ENCODE measurements at places on chromosomes 3 and 15.
A peak's percentile ranks its signal among the peaks of the same experiment; 100 is the strongest.

DNA sequence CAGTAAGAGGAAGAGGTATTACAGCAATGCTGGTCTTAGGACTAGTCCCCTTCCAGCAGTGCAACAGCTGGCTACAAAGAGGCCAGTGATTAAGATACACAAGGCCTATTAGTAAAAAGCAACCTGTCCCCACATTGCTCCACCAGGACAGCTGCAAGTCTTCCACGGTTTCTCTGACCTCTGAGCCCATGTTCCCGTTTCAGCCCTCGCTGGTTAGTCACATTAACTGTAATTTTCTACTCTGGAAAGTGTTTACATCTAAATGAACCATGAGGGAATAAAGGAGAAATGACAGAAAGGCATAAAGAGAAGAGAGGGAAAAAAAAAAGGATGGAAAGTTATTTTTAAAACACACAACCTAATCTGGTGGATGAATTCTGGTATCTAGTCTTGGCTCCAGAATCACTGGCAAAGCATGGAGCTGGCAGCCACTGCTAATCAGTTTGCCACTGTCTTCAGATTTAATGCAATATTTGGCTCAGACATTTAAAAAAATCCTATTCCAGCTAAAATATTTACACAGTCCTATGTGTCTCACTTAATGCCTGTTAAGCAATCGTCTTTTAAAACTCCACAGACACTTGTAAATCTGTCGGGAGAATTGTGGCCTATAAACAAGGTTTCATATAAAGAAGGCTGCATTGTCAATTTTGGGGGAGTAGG lies 154.9 kb downstream of the GREM1 start:
- DNase-seq: no peak

GRCh38 chr15:99427668-99428361 lies 138.0 kb upstream of the MEF2A start:
- DNase-seq: no peak

DNA sequence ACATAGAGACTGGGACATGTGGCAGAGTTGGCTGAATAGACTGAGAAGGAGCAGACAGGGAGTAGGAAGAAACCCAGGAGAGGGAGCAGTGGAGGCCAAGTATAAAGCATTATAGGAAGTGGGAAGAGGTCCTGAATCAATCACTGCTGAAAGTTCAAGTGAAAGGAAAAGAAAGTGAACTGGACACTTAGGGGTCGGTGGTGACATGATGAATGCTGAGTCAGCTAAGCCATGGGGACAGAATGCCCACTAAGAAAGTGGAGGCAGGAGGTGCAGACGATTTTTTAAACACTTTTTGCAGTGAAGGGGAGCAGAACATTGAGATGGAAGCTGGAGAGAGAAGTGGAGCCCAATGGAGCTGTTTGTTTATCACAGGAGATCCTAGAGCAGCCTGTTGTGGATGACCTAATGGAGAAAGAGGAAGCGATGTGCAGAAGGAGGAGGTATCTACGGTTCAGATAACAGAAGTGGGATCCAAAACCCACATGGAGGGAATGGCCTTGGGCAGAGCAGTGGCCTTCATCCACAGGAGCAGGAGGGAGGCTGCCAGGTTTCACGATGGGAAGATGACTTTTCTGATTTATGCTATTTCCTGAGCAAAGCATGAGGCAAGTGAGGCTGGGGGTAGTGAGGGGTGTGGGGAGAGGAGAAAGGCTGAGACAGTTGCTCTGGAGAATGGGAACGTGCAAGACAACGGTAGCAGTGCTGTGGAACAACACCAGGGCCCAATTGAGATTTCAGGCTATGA lies 208.2 kb downstream of the RPLP1 start:
- no peak for DNase-seq

GRCh38 chr3:72041076-72041475 lies 256.1 kb upstream of the PROK2 start:
- no peak for DNase-seq

- DNase-seq: no peak
These were observed 720.2 kb downstream of the MCTP2 start for GRCh38 chr15:94951538-94951937.

- DNase-seq: no peak
These were observed 116.4 kb upstream of the ROBO2 start for GRCh38 chr3:76923485-76923884.

GRCh38 chr3:169146179-169146665 lies 517.3 kb downstream of the MECOM start:
- no peak for DNase-seq

DNA sequence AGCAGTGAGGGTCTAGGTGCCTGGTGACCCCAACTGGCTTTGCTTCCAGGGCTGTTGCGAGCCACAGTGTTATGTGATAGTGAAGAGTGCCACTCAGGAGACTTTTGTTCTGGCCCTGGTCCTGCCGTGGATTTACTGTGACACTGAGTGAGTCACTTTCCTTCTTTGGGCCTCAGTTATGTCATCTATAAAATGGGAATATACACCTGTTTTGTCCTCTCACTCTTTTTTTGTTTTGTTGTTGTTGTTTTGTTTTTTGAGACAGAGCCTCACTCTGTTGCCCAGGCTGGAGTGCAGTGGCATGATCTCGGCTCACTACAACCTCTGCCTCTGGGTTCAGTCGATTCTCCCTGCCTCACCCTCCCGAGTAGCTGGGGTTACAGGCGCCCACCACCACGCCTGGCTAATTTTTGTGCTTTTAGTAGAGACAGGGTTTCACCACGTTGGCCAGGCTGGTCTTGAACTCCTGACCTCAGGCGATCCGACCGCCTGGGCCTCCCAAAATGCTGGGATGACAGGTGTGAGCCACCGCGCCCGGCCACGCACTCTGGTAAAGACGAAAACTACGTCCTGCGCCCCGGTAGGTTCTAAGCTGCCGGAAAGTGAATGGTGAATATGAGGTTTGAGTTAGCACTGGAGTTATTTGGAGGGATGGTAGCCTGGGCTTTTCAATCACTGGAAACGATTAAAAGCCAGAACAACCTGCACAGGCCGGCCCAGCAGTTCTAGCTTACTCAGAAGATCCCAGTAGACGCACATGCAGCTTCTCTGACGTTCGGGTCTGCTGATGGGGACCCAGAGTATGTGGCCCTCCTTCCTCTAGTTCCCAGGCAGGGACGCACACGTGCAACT lies 46.6 kb downstream of the BDH1 start:
- no peak for DNase-seq

GRCh38 chr3:53712817-53713388 lies 133.3 kb downstream of the CHDH start:
- DNase-seq: no peak

GRCh38 chr15:92061511-92062195 lies 208.1 kb downstream of the SLCO3A1 start:
- no peak for DNase-seq

- no peak for DNase-seq
These were observed 789.9 kb downstream of the IGSF11 start for GRCh38 chr3:118244761-118245160.

DNA sequence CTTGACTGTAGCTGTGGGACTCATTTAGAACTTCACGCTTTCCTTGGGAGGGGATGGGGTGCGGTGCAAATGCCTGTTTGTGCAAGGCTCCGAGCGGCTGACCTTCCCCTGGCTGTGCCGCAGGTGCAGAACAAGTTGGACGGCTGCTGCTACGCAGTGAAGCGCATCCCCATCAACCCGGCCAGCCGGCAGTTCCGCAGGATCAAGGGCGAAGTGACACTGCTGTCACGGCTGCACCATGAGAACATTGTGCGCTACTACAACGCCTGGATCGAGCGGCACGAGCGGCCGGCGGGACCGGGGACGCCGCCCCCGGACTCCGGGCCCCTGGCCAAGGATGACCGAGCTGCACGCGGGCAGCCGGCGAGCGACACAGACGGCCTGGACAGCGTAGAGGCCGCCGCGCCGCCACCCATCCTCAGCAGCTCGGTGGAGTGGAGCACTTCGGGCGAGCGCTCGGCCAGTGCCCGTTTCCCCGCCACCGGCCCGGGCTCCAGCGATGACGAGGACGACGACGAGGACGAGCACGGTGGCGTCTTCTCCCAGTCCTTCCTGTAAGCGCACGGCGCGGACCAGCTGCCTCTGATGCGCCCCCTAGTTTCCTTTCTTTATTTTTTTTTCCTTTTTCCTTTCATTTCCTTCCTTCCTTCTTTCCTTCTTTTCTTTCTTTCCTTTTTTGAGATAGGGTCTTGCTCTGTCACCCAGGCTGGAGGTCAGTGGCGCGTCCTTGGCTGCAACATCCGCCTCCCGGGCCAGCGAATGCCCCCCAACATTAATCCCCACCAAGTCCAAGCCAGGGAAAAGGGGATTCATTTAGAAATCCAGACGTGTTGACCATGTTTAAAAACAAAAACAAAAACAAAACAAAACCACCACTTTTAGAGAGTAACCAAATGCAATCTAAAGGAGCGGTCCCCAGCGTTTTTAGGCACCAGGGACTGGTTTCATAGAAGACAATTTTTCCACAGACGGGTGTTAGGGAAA lies 42.7 kb downstream of the EIF2AK4 start:
- DNase-seq: peak; percentile 54

- no peak for DNase-seq
These were observed 82.3 kb downstream of the LPP start for GRCh38 chr3:188236271-188236670.

GRCh38 chr3:127588806-127589577 lies 1.5 kb downstream of the TPRA1 start:
- no peak for DNase-seq

DNA sequence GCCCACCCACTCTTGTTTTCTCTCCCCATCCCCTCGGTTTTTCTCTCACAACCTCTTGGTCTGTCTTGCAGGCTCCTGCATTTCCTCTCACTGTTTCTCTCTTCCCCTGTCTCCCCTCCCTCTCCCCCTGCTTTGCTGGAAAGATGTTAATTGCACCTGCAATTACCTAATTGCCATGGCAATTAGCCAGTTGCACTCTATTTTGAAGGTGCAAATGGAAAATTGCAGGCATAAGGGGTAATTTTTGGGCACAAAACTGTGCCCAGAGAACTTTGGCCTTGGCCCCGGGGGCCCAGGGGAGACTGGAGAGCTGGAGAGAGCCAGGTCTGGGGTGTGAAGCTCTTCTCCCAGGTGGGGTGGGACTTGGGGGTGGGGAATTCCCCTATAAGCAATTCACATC lies 164.5 kb upstream of the TLE3 start:
- DNase-seq: no peak

GRCh38 chr3:103706671-103707070 lies 1271.9 kb downstream of the ZPLD1 start:
- no peak for DNase-seq

DNA sequence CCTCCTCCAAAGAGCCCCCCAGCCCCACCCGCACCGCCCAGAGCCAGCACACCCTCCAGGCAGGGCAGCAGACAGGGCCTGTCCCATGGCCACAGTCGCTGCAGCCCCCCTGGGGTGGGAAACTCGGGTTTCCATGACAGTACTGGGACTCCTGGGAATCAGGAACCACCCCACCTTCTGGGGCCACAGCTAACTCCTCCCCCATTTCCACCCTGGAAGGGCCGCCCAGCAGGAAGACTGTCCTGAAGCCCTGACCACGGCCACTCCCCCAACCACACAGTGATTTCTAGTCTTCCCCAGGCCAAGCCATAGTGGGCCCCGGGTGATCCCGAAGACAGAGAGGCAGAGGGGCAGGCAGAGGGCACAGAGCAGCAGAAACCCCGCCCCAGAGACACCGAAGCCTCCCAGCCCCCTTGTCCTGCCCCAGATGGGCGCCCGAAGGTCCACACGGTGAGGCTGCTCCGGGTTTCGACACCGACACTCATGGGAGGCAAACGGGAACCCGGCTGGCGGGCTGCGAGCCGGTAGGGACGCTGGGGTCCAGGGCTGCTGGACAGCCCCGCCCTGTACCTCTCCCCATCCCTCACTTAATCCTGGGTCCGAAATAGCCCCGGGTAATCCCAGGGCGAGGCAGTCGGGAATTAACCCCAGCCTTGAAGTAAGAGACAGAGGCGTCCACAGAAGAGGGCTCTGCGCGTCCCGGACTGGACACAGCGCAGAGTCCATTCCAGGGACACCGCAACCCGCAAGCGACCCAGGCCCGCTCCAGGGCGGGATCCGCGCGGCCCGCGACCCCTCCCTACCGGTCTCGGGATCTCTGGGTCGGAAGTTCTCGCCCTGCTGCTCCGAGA lies 138.4 kb downstream of the NUP210 start:
- no peak for DNase-seq

DNA sequence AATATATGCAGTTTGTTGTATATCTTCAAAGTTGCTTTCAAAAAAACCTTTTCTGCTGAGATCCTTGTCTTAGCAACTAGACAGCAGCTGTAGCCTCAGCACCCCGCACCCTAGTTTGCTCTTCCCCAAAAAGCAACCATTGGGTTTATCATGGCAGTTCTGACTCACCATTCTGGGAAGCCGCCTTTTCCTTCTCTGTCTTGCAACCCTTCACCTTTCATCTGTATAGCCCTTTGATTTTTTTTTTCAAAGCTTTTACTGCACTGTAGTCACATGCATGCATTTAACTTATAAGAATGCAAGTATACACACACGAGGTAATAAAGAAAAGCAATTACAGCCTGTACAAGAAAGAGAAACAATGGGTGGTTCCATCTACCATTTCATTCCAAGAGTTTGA lies 65.1 kb upstream of the THBS1 start:
- no peak for DNase-seq

- no peak for DNase-seq
These were observed 72.1 kb downstream of the RFTN1 start for GRCh38 chr3:16441371-16441875.

DNA sequence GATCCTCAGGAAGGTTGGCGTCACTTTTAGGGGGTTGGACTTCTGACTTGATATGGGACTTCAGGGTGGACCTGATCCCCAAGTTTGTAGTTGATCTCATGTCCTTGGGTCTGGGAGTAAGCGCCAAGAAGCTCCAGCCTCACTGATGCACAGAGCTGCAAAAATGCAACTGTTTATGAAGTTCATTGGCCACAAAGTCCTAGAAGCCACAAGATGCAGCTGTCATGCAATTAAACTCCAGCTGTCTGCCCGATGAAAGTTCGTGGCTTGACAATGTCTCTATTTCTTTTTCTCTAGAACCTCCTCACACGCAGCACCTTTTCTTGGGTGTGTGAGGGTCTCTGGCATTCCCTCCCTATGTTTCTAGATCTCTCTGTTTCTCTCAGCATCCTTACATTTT lies 9.2 kb upstream of the ACAN start:
- DNase-seq: no peak

DNA sequence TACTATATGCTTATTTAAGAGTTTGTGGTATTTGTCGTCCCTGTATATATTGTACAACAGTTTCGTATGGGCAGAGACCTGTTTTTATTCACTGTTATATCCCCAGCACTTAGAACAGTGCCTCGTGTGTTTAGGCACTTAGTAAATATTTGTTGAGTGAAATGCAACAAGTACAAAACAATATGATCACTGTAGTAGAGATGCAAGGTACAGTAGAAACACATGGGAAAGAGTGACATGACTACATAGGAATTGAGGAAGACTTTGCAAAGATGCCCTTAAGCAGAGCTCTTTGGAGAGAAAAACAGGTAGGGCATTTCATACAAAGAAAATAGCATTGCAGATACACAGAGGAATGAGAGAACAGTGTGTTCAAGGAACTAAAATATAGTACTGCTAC lies 18.3 kb downstream of the RASA2 start:
- DNase-seq: no peak

GRCh38 chr3:88188436-88188835 lies 38.7 kb downstream of the C3orf38 start:
- DNase-seq: no peak

Data from thymus (tissue), 14 donors.